ENCODE measurements at places on chromosomes 2 and 18. TPM values are rescaled to one million over a fixed set of nuclear protein-coding genes. Genes with fewer than 3 reads are reported as not detected.

DNA sequence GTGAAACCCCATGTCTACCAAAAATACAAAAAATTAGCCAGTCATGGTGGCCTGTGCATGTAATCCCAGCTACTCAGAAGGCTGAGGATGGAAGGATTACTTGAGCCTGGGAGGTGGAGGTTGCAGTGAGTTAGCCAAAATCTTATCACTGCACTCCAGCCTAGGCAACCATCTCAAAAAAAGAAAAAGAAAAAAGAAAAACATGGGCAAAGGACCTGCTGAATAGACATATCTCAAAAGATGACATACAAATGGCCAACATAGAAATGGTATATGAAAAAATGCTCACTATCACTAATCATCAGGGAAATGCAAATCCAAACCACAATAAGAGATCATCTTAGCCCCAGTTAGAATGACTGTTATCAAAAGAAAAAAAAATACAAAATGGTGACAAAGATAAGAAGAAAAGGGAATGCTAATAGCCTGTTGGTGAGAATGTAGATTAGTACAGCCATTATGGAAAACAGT is 1.4 kb upstream of the TGOLN2 start:
- H3K27me3 ChIP-seq = no peaks in the 10 kb centered on the region
- H3K4me1 ChIP-seq = peaks cover 13% of the 10 kb centered on the region
- no peaks in the 10 kb centered on the region for H3K36me3 ChIP-seq
- no peak for DNase-seq
- H3K4me3 ChIP-seq = no peak overlapping the region

GRCh38 chr2:235216901-235217300 is 265.1 kb downstream of the SH3BP4 start:
- no peaks in the 10 kb centered on the region for H3K36me3 ChIP-seq
- DNase-seq = no peak
- no peak overlapping the region for H3K4me3 ChIP-seq
- H3K27ac ChIP-seq = no peak overlapping the region
- no peaks in the 10 kb centered on the region for H3K4me1 ChIP-seq

MC2R gene
- not detected for total RNA-seq

- no peaks in the 10 kb centered on the region for H3K36me3 ChIP-seq
- no peaks in the 10 kb centered on the region for H3K4me1 ChIP-seq
- H3K27ac ChIP-seq = no peak overlapping the region
- H3K27me3 ChIP-seq = no peaks in the 10 kb centered on the region
- no peak for DNase-seq
Observed at GRCh38 chr2:18708203-18708715, 118.9 kb upstream of the NT5C1B start.

CDH7 gene
- not detected for total RNA-seq

GRCh38 chr2:105269426-105269825 is 27.9 kb downstream of the GPR45 start:
- no peaks in the 10 kb centered on the region for H3K36me3 ChIP-seq
- DNase-seq = no peak
- no peak overlapping the region for H3K4me3 ChIP-seq

DNA sequence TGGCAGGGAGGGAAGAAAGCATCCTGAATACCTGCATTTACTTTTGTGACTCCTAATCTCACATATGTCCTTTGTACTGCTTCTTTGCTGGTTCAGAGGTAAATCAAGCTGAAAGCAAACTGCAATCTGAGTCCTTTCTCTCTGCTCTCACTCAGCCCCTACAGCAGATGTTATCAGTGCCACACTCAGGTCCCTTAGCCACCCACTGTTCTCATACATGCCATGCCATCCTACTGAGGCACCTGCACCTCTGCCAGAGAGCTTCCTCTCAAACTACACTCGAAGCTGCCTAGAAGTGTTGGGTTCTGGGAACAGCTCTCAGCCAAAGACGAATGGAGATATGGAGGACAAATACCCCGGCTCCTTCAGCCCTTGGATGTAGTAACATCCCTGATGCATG is 244.5 kb downstream of the TXNL1 start:
- H3K27me3 ChIP-seq = no peaks in the 10 kb centered on the region
- H3K4me1 ChIP-seq = no peaks in the 10 kb centered on the region
- H3K4me3 ChIP-seq = no peak overlapping the region
- no peaks in the 10 kb centered on the region for H3K36me3 ChIP-seq
- DNase-seq = no peak
